T-helper 1 cell treated with Interleukin-12 subunit alpha and Interleukin-12 subunit beta and Interleukin-4 antibody, amounts not matched to agents 30 ng/mL and 1 ng/mL, for 36 hours (primary cell): ENCODE measurements at places on chromosomes 12 and 14. TPM values are rescaled to one million over a fixed set of nuclear protein-coding genes. Genes with fewer than 3 reads are reported as not detected.

The LRP1-AS gene
- not detected in 2 replicates for total RNA-seq

The RIMBP2 gene
- total RNA-seq = not detected in 2 replicates

The COX8C gene
- not detected in 2 replicates for total RNA-seq

The KRT74 gene
- total RNA-seq = not detected in 2 replicates

The DNAJC22 gene
- total RNA-seq = not detected in 2 replicates

The CLEC14A gene
- total RNA-seq = not detected in 2 replicates

The ZNF385A gene
- 0.66 and 1.2 TPM in 2 replicates for total RNA-seq

The MDGA2 gene
- not detected in 2 replicates for total RNA-seq

The NTS gene
- total RNA-seq = not detected in 2 replicates

The ANG gene
- total RNA-seq = 1.1 and 1.6 TPM in 2 replicates
